ENCODE measurements at places on chromosomes 3 and 15. TPM values are rescaled to one million over a fixed set of nuclear protein-coding genes. Genes with fewer than 3 reads are reported as not detected.

- no peak overlapping the region for H3K27ac ChIP-seq
- H3K4me3 ChIP-seq: no peak overlapping the region
- no peak for DNase-seq
- no peaks in the 10 kb centered on the region for H3K36me3 ChIP-seq
- no peaks in the 10 kb centered on the region for H3K4me1 ChIP-seq
Measured at GRCh38 chr3:17605934-17606333, 136.5 kb downstream of the TBC1D5 start.

DNA sequence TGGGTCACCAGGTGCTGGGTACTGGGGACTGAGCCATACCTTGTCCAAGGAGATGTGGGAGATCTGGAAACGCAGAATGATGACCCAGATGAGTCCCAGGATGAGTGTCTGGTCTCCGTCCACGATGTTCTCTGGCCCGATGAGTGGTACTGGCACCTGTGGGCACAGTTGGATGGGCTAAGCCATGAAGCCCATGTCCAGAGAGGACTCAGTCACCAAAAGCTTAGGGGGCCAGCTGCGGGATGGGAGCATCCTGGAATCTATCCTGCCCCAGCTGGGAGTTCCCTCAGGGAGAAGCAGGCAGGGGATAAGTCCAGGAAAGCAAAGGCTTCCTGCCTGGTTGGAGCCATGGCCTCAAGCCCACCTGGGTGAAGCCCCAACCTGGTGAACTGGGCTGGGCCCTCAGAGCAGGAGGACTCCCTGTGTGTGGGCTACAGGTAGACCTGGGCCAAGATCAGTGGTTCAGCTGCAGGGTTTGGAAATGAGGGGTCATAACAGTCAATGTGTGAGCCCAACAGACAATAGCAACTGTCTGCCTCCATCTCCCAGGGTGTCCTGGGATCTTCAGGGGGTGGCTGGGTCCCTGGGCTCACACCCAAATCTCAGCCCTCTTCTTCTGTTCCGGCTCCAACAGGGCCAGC, 3.7 kb downstream of the SPTBN5 start:
- H3K4me1 ChIP-seq: peaks cover 30% of the 10 kb centered on the region
- no peaks in the 10 kb centered on the region for H3K27me3 ChIP-seq
- no peak overlapping the region for H3K27ac ChIP-seq
- DNase-seq: no peak

Gene RYR3
- total RNA-seq: 5.3 TPM

Gene ZNF80
- 0.33 TPM for total RNA-seq

DNA sequence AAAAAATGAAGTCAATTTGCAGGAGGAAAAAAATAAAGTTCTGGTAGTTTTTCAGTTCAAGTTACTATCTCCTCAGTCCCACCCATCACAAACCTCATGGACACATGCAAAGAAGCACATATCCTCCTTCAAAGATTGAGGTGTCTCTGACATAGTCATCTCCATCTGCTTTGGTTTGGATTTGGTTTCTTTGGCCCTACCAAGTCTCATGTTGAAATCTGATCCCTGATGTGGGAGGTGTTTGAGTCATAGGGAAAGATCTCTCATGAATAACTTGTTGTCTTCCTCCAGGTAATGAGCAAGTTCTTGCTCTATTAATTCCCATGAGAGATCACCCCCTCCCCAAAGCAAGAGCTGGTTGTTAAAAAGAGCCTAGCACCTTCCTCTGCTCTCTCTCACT, 446.8 kb downstream of the IGSF11 start:
- H3K36me3 ChIP-seq: no peaks in the 10 kb centered on the region
- DNase-seq: no peak
- no peaks in the 10 kb centered on the region for H3K27me3 ChIP-seq
- no peaks in the 10 kb centered on the region for H3K4me1 ChIP-seq

Gene PLOD2
- not detected for total RNA-seq

DNA sequence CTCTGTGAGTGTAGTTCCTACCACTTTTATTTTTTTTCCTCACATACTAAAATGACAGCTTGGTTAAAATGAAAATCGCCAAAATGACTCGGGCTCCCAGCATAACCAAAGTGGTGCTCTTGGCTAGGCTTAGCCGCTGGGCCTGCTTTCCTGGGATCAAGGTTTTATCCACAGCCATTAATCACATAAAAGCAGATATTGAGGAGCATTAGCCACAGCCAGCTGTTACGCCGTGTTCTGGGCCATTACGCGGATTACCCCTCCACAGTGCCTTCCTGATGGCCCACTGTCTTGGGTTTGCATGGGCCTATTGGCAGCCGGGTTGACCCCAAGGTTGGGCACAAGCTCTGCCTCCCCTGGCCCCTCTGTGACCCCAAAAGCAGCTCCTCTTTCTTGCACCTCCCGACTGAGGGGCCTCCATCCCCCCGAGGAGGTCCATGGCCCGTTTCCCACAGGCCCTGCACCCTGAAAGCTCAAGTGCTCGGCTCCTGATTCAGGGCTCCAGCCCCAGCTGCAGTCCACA, 30.4 kb upstream of the TRPM1 start:
- H3K4me3 ChIP-seq: no peak overlapping the region
- no peak for DNase-seq
- H3K4me1 ChIP-seq: no peaks in the 10 kb centered on the region
- H3K36me3 ChIP-seq: no peaks in the 10 kb centered on the region

DNA sequence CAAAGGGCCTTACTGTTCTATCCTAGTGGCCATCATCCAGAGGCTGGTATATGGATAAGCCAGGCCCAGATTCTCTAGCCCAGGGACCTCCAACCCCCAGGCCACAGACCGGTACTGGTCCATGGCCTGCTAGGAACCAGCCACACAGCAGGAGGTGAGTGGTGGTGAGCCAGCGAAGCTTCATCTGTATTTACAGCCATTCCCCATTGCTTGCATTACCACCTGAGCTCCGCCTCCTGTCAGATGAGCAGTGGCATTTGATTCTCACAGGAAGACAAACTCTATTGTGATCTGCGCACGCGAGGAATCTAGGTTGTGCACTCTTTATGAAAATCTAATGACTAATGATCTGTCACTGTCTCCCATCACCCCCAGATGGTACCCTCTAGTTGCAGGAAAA, 30.1 kb upstream of the TPM1 start:
- no peak for DNase-seq
- H3K4me3 ChIP-seq: no peak overlapping the region
- H3K27me3 ChIP-seq: no peaks in the 10 kb centered on the region
- H3K27ac ChIP-seq: no peak overlapping the region

DNA sequence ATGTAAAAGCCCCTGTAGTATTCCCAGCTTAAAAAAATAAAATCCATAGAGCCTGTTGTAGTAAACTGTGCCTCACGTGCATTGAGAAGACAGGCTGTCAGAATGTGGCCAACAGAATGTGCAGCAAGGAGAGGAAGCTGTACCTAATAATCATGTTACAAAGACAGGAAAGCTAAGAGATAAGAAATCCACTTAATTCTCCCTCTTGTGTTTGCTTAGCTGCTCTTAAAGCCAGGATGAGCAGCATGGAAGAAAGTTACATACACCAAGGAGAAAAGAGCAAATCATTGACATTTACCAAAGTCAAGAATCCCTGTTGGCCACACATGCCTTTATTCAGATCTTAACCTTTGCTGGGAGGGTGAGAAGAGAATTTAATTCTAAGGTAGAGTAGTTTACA, 85.9 kb downstream of the TNIK start:
- H3K4me3 ChIP-seq: no peak overlapping the region
- no peak for DNase-seq
- no peak overlapping the region for H3K27ac ChIP-seq
- no peaks in the 10 kb centered on the region for H3K4me1 ChIP-seq
- H3K36me3 ChIP-seq: no peaks in the 10 kb centered on the region
- H3K27me3 ChIP-seq: no peaks in the 10 kb centered on the region

Gene OSBPL10
- 3.6 TPM for total RNA-seq

DNA sequence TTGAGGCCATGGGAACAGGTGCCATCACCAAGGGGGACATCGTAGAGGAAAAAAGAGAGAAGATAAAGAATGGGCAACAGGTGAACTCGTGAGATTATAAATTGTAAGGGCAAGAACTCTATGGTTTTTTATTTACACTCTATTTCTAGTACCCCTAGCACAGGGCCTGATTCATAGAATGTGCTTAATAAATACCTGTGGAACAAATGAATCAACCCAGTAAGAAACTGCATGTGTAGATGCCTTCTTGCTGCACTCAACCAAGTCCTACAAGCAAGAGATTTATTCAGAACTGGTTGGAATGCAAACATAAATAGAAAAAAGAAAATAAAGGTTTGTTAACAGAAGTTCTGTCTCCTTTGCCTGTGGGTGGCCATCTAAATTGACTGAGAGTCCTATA, 18.7 kb upstream of the KPNA1 start:
- no peak overlapping the region for H3K4me3 ChIP-seq
- H3K36me3 ChIP-seq: peaks cover 13% of the 10 kb centered on the region
- H3K27me3 ChIP-seq: no peaks in the 10 kb centered on the region
- DNase-seq: no peak
- no peak overlapping the region for H3K27ac ChIP-seq
- no peaks in the 10 kb centered on the region for H3K4me1 ChIP-seq

GRCh38 chr3:11130385-11130784, 23.9 kb upstream of the HRH1 start:
- no peak overlapping the region for H3K27ac ChIP-seq
- no peaks in the 10 kb centered on the region for H3K27me3 ChIP-seq
- H3K4me3 ChIP-seq: no peak overlapping the region
- H3K4me1 ChIP-seq: no peaks in the 10 kb centered on the region
- no peaks in the 10 kb centered on the region for H3K36me3 ChIP-seq
